Foreskin melanocyte (primary cell): ENCODE measurements at places on chromosomes 13 and 19.

DNA sequence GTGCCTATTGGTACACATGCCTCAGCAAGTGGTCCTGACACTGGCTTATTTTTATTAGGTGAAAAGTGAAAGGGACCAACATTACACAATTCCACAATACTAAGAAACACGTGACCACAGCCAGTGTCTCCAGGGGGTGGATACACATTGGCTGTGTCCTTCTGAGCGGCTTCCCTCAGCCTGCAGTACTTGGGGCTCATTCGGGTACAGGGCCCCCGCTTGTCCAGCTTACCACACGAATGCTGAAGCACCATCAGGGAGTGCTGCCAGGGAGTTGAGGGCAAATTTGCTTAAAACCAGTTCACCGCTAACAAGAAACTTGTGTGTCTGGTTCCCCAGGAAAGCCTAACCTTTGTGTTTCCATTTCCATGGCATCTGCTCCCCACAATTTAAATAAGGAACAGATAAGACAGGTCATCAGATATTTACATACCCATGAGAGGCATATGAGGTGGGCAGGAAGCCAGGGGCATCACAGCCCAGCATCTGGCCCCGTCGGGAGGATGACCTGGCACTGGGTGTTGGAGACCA, 23.3 kb downstream of the PBX4 start:
- DNase-seq: no peak

- DNase-seq: no peak
These were observed 524.6 kb downstream of the EFNB2 start for GRCh38 chr13:106010836-106011235.

DNA sequence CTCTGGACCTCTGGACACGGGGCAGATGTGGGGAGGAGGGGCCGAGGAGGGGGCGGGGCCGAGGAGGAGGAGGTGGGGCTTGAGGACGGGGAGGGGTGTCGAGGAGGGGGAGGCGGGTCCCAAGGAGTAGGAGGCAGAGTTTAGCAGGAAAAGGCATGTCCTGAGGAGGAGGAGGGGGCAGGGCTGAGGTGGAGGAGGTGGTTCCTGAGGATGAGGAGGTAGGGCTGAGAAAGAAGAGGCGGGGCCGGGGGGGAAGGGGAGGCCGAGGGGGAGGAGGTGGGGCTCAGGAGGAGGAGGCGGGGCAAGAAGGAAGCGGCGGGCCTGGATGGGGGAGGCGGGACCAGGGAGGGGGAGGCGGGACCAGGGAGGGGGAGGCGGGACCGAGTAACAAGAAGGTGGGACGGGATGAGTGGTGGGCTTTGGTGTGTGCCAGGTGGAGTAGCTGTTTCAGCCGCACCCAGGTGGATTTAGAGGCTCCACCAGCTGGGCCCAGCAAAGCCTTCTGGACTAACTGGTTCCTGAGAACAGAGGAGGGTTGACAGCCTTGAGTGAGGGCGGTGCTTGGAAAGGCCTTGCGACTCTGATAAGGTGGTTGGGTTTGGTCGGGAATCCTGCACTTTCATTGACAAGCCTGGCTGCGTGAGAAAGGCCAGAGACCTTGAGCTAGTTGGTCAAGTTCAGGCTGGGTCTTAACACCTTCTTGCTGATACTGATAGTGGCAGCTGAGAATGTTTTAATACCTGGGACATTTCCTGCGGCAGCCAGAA, 7.7 kb downstream of the TECR start:
- DNase-seq: no peak

DNA sequence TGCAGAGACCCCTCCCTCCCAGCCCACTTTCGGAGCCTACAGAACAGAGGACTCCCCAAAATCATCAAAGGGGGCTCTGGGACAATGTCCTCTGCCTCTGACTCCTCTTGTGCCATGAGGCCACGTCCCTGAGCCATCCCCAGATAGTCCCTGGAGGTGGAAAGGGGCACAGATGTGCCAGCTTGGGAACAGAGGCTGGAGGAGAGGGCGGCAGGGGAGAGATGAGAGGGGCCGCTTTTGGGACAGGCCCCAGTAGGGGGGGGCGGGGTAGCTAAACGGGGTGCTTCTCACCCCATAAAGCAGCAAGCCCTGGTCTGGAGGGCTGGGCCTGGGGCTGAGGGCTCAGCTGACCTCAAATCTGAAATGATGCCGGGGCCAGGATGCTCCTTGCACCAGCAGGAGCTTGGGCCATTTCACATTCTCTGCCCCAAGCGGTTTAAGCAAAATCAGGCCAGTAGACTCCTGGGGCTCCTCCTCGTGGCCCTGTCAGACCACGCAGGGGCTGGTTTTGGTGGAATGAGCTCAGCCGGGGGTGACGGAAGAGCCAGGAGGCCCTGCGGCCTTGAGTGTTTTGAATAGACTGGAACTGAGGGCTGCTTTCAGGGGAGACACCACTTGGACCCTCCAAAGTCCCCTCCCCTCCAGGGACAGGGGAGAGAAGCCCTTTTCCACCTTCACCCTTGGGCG, 27.1 kb downstream of the ONECUT3 start:
- no peak for DNase-seq

DNA sequence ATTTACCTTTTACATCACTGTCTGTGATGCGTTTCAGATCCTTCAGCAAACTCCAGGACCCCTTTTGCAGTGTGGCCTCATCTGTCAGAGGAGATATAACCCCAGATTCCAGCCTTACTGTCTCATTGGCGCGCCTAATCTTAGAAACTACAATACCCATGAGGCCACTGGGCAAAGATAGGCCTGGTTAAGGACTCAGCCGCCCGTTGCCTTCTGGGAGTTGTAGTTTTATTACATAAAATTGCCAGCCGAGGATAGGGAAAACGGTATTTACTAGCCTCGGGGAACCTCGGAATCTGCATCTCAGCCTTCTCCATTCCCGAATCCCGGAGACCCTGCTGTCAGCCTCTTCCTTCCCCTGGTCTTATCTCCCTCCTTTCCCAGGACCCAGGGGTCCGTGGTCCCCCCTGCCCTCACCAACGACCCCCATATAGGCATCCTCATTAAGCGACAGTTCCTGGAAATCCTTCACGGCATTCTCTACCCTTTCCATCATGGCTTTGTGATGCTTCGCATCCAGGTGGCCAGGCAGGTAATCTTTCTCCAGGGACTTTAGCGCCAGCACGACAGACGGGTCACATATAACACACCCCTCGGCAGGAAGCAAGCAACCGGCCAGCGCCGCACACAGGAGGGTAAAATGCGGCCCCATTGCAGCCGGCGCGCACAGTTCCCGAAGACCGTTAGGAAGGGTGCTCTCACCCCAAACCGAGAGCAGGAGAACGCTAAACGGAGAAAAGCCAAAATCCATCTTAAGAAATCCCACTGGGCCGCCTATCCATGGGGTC, 1.3 kb downstream of the IZUMO1 start:
- DNase-seq: peak; percentile 60

DNA sequence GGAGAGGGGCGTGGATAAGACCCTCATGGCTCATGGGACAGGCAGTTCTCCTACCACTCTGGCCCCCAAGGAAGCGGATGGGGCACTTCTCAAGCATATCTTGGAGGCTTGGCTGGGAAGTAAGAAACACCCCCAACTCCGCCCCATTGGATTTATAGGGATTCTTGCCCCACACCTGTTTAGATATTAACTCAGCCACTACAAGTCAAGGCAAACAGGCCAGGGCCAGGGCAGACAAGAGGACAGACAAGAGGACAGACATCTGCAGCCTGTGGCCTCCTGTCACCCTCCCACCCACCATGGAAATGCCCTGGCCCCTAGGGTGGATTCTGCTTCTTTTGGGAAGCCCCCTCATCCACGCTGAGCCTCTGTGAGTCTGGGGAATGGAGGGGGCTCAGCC, 24.1 kb downstream of the RDH8 start:
- no peak for DNase-seq

DNA sequence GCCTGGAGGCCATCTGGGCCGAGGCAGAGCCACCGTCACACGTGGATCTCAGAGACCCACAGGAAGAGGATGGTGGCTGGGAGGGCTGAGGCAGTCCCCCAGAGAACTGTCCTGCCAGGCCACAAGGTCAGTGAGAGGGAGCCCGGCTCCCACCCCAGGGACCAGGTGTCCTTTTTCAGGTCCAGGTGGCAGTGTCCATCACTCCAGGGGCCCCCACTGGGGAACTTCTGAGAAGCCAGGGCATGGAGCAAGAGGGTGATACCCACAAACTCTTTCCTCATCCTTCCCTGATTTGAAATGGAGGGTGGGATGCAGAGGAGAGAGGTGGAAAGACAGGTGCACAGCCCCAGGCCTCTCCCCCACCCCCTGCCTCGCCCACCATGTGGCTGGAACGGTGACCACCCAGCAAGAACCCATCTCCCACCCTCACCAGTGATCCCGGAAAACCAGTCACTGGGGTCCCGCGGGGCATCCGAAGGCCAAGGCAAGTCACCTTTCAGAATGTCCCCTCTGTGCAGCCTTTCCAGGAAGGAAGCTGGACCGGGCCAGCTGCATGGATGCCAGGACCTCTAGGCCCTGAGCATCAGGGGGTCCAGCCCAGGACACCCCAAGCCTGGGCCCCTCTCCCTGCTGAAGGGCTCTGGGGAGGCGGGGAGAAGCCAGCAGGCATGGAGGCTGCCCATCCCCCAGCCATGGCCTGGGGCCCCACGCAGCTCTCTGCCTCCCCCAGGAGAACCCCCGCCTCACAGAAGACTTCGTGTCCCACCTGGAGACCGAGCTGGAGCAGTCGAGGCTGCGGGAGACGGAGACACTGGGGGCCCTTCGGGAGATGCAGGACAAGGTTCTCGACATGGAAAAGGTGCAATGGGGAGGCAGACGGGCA, 14.1 kb downstream of the PRR36 start:
- DNase-seq: no peak

- DNase-seq: no peak
These were observed 12.9 kb upstream of the CCDC169 start for GRCh38 chr13:36310417-36311108.

- DNase-seq: no peak
These were observed 24.4 kb upstream of the URAD start for GRCh38 chr13:28012896-28013295.

DNA sequence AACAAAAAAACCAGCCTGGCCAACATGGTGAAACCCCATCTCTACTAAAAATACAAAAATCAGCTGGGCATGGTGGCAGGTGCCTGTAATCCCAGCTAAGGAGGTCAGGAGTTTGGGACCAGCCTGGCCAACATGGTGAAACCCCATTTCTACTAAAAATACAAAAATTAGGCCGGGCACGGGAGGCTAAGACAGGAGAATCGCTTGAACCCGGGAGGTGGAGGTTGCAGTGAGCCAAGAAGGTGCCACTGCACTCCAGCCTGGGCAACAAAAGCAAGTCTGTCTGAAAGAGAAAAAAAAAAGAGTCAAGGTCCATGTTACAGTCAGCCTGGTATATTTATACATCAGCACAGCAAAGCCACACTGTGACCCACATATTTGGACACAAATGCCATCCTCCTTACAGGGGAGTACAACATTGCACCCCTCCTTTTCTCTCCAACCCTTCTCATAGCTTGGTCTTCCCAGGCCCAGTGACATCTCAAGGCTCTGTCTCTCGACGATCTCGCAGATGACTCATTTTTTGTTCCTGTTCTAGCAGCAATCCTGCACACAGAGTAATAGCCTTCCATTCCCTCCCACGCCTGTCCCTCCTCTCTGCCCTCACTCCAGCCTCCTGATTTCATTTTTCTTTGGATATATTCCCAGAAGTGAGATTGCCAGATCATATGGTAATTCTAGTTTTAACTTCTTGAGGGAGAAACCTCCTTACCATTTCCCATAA, 21.0 kb upstream of the DPP9 start:
- DNase-seq: peak; percentile 65

- DNase-seq: no peak
These were observed 9.9 kb downstream of the LMTK3 start for GRCh38 chr19:48501494-48502349.

DNA sequence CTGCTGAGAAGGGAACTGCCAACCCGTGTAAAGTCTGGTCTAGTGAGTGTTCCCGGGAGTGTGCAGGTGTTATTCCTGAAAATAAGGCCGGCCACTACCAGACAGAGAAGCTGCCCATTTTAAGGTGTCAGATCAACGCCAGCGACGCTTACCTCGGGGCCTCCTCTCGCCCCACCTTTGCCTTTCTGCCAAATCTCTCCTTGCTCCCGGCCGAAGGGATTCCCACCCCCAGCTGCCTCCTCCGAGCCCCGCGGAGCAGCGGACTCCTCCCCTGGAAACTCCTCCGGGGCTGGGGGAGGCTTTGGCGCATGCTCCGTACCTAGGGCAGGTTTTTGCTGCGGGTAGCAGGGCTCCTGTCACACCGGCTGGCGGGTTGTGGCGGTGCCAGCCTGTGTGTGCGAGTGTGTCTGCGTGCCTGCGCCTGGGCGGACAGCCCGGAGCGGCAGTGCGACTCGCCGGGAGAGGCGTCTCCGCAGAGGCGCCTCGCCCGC, at the start of gene HS6ST3:
TSS of gene HS6ST3 (plus strand) at position 359 of the 491 bp plus-strand sequence.
- DNase-seq: no peak

DNA sequence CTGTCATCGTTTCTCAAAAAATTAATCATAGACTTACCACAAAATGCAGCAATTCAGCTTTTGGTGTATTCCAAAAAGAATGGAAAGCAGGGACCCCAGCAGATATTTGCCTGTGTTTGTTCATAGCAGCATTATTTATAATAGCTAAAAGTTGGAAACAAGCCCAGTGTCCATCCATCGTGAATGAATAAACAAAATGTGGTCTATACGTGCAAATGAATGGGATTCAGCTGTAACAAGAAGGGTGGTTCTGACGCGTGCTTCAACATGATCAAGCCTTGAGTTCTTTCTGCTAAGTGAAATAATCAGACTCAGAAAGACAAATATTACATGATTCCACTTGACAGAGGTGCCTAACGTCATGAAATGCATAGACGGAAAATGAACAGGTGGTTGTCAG, 36.4 kb downstream of the PSG11 start:
- no peak for DNase-seq

GRCh38 chr19:4911786-4912672, 2.7 kb downstream of the UHRF1 start:
- DNase-seq: peak; percentile 57
